Stimulated activated CD4-positive, alpha-beta T cell treated with anti-CD3 and anti-CD28 coated beads, TNF-alpha, amount 100 ng/mL, for 24 hours (primary cell): ENCODE measurements at places on chromosomes 1 and 21.

DNA sequence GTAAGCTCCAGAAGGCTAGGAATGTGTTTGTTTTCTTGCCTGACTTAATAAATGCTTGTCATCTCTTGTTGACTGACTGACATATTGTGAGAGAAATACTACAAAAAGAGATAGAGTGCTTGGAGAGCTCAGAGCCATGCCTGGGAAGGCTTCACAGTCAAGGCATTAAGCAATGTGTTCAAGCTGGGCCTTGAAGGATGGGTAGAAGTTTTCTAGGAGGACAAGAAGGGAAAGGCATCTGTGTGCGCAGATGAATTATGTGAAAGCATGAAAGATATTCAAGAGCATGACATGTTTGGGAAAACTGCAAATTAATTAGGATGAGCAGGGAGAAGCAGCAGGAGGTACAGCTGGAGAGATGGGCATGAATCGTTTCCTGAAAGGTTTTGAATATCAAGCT, 5.6 kb downstream of the SLAMF8 start:
- no peak for DNase-seq

DNA sequence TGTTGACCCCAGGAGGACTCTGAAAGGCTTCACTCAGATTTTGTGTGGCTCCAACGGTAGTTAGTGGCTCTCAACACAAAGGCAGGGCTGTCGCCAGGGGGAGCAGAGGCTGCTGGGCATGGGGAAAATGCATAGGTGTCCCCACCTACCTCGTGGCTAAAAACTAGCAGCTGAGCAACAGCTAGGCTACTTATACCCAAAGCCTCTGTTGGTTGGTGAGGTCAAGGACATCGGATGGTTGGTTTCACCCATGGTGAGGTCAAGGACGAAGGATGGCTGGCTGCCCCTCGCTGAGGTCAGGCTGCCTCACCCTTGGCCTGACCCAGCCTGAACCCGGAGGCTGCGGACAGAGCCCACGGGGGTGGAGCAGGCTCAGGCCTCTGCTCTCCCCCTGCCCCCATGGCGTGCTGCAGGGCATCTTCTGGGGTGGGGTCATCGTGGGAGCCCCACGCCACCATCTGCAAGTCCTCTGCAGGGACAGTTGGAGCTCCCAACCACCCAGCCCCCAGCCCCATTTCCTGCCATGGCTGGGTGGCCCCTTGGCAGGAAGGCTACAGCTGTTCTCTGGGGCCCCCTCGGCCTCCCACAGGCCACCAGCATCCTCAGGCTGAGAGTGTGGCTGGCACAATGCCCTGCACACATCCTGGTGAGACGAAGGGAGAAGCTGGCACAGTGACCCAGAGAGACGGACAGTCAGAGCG, 8.5 kb upstream of the GNB1 start:
- no peak for DNase-seq

- DNase-seq = no peak
Observed at GRCh38 chr1:114490274-114490693, 20.7 kb downstream of the TRIM33 start.

DNA sequence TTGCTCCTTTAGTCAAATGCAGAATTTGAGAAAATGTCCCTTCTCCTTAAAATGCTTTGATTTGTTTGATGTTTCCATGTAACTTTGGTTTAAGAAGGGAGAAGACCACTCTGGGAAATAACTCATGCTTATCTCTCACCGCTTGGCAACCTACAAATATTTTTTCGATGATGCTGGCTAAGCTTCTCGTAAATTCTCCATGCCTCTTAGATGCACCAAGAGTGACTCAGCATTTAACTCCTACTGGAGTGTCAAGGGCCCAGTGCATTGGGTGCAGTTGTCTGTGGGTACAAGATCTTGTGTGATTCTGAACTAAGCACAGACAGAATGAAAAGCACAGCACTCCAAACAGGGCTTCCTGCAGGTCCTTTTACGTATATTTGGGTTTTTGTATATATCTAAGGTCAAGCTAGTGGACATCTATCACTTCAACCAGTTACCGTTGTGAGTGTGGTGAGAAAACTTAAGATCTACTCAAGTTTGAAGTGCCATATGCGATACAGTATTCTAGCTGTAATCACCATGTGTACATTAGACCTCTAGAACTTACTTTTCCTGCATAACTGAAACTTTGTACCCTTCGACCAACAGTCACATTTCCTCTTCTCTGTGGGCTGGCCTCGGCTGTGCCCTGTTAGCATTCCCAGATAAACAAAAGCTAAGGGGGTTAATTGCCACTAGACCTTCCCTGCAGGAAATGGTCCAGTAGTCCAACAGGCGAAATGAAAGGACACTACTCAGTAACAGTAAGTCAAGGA, 55.8 kb downstream of the COL18A1 start:
- no peak for DNase-seq

GRCh38 chr1:99737016-99737415, 29.4 kb downstream of the FRRS1 start:
- DNase-seq = no peak

DNA sequence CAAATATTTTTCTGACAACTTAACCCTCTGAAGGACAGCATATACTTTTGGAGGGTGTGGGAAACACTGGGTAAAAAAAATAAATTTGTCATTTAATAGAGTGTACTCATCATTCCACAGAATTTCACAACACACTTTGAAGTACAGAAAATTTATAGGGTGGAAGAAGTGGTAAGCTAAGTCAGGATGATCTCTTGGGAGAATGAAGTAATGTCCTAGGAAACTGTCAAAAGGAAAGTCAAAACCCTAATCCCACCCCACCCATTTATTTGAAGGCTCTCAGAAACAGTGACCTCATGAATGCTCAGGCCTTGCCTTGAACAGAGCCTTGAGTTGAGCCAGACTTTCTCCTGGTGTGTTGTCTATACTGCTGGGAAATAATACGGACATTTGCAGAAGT, 7.3 kb upstream of the UAP1 start:
- DNase-seq = no peak

DNA sequence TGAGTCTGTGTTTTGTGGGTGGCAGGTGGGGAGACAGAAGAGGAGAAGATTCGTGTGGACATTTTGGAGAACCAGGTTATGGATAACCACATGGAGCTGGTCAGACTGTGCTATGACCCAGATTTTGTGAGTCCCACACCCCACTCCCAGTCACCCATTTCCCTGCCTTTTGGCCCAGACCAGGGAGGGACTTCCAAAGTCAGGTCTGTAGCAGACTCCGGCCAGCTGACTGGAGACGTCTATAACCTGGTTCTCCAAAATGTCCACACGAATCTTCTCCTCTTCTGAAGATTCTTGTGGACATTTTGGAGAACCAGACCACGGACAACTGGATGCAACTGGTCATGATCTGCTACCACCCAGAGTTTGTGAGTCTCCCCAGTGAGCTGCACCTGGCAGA, 1.6 kb downstream of the GSTM5 start:
- no peak for DNase-seq

- no peak for DNase-seq
Observed at GRCh38 chr1:60153961-60154360, 80.4 kb upstream of the C1orf87 start.

DNA sequence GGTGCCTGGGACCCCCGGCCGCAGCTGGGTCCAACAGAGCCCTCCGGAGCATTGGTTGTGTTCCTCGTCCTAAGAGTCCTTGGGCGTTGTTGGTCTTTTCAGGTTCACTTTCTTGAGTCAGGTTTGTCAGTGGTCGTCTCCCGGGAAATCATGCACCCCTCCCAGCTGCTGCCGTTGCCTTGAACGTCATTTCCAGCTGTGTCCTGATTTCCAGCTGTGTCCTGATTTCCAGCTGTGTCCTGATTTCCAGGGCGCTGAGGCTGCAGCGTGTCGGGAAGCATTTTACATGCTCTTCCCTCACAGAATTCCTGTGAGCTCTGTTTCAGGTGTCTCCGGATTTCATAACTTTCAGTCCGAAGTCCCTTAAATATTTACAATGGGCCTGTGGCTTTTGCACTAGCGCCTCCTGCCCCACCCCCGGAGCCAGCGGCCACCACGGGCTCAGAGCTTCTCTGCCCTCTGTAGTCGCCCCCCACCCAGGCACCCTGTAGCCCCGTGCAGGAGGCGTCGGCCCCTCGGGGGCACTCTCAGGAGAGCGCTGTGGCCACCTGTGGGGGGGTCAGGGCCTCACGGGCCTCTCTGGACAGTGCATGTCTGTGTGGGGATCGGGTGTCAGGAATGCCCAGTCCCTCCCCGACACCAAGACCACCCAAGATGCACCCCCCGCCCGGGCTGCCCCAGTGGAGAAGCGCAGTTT, 66.7 kb downstream of the COL18A1 start:
- DNase-seq = no peak

DNA sequence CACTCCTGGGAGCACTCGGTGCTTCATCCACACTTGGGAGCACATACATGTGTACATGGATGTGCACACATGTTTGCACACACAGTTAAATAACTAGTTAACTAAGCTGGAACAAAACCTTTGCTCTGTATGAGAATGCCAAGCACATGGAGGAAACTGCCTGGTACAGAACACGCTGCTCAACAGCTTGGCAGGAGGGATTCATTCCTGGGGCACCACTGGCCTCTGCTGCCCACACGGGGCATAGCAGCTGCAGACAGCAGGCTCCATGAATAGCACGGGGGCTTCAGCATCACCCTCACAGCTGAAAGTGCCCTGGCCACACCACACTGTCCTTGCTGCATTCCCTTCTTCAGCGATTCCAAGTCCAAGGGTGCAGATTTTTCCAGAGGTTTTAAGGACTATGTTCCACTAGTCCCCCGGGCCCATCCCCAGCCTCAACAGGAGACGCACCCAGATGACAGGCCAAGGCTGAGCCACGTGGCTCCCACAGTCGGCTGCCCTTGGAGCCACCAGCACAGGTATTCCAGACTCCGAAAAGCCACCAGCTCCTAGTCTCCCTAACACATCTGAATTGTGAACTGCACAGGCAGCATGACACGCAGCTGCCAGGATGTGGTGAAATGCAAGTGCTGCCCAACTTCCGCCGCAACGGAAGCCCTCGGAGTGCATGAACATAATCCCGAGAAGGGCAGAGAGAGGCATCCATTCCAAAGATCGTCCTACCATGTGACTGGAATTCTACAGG, 16.9 kb downstream of the NPHP4 start:
- no peak for DNase-seq
